ENCODE measurements at places on chromosomes 5 and 9. TPM values are rescaled to one million over a fixed set of nuclear protein-coding genes. Genes with fewer than 3 reads are reported as not detected.

The SPATA9 gene
- not detected for total RNA-seq

DNA sequence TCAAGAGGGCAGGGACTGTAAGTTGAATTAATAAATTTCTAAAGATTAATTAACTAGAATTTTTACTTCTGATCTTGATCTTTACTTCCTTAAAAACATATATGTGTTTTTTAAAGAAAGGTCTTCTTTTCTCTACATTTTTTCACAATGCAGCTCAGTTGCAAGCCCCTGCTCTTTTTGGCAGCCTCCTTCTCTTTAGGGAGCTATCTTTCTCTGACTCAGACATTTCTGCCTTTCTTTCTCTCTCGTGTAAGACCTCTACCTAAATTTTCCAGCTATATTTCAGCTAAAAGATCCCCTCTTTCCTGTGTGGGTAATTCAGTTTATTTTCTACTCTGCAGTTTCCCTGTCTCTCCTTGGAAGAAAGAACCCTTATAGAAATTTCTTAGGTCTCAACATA, 38.3 kb upstream of the SNCAIP start:
- no peak for DNase-seq

GRCh38 chr5:25481463-25481862, 836.7 kb upstream of the CDH10 start:
- no peak for DNase-seq

- DNase-seq: no peak
These were observed 84.3 kb downstream of the VPS13A start for GRCh38 chr9:77261605-77262004.

The TAS2R1 gene
- not detected for total RNA-seq

GRCh38 chr9:114603248-114603647, 7.8 kb upstream of the TMEM268 start:
- no peak for DNase-seq

DNA sequence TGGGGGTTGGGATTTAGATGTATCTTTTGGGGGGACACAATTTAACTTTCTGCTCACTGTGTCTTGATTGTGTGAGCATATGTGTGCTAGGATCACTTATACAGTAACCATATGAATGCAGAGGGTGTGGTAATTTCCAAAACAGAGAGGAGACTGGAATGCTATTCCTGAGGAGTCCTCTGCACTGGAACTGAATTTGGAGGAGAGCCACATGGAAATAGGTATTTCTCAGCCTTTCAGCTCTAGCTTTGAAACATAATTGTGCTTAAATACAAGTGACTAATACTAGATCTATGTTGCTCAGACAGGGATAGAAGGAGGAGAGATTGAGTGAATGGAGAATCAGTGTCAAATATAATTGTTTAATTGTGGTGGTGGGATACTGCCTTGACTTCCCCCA, 45.5 kb downstream of the FOCAD start:
- no peak for DNase-seq

GRCh38 chr5:98763001-98763630, 10.3 kb upstream of the RGMB start:
- no peak for DNase-seq

DNA sequence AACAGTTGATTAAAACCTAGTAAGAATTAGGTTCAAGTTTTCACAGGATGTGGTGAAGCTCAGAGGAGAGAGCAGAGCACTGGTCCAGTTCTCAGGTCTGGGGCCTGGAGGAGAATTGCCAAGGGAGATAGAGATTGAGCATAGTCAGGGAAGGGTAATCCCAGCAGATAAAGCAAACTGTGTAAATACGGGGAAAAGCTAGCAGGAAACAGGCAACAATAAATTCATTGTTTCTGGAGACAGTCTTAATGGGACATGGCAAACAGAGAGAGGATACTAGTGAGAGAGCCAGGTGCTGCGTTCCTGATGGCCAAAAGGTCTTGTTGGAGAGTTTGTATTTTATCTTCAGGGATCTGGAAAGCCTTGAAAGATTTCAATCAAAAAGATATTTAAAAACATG, 333.0 kb downstream of the PDE4D start:
- no peak for DNase-seq

The ELAVL2 gene
- 0.95 TPM for total RNA-seq

The LCN9 gene
- total RNA-seq: not detected

GRCh38 chr5:151205411-151205810, 18.5 kb downstream of the CCDC69 start:
- no peak for DNase-seq

DNA sequence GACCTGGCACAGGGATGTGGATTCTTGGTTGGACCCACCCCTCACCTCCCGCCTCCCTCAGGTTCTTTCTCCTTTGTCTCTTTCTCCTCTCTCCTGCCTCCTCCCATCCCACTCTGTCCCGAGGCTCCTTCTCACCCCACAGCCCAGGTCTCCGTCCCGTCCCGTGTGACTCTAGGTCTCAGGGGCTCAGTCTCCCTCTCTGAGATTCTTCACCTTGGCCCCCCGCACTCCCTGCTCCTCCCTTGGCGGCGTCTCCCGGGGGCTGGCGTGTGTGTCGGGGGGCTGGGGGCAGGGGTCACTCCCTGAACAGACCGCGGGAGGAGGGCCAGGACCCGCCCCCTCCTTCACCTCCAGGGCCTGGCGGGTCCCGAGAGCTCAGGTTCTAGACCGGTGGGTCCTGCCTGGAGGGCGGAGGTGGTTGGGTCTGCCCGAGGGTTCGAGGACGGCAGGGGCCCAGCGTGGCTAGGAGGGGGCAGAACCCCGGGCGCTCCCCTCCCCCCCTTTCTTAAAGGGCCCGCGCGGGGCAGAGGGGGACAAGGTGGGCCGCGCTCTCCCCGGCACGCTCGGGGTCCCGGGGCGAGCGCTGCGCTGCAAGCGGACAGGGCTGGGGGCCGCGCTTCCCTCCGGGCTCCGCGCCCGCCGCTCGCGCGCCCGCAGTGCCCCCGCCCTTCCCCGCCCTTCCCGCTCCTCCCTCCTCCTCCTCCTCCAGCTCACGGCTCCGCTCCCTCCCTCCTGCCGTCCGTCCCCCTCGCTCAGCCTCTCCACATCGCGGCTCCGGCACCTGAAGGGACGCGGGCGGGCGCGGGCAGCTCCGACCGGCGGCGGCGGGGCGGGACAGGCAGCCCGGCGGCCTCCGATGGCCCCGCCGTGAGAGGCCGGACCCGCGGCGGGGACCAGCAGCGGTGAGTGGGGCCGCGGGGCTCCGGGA, at the start of gene PSD2:
Gene PSD2, plus strand, starts transcription at position 735 of the 928 bp plus-strand sequence. CDS start 13,633 bp downstream, outside the sequence.
- DNase-seq: no peak

DNA sequence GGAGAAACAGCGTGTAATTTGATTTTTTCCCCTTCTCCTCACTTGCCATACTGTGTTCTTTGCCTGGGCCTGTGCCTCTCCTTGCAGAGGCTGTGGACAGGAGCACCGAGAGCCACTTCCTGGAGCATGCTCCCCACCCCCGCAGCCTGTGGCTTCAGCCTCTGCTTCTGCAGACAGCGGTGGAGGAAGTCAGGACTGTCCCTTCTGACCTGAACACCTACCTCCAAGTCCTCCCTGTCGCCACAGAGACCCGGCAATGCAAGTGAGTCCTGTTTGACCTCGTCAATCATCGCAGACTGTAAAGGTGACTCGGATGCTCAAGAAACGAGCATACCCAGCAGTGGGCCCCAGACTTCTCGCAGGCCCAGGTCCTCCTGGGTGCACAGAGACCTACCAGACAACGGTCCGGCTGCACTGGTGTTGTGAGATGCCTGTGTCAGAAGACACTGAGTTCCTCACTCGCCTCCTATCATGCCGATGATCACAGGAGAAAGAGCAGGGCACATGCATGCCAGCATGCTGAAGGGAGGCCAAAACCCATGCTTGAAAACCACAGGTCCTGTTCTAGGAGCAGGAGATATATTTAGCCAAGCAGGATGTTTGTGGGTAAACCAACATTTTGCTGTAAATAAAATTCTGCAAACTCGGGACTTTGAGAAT, 198.8 kb downstream of the AUH start:
- DNase-seq: no peak

DNA sequence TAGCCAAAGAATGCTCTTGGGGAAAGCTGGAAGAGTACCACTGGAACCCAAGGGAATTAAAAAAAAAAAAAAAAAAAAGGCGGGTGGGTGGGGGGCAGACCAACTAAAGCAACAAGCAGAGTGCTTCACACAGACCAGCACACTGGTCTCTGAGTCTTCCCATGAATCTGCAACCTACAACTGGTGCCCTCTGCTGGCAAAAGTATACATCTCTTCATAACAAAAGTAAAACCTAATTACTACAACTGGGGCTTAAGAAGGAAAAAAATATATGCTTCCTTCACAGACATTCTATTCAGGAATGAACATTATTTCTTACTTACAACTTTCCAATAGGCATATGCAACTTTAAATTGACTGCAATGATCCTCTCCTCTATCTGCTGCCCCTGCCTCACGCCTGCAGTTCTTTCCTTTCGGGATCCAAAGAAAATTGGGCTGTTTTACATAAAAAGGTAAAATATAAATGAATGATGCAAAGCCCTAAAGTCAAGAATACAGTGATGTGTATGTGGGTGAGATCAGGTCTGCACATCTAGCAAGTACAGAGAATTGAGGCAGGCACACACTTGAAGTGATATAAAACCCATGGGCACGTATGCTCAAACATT, 7.2 kb upstream of the KLHL3 start:
- DNase-seq: no peak

The FCHO2 gene
- total RNA-seq: 38.1 TPM

DNA sequence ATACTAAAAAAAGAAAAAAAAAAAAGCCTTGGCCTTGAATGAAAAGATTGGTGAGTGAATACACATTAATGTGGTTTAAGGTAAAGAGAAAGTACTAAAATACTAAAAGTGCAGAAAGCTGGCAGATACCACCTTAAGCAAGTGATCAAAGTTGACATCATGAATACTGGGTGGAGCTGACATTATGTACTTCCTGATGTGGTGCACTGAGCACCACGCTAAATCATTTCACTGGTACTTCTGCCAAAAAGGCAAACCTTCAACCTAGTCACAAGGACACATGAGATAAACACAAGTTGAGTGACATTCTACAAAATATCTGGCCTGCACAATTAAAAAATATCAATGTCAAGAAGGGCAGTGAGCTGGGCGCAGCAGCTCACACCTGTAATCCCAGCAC, 33.8 kb upstream of the PANK3 start:
- no peak for DNase-seq

DNA sequence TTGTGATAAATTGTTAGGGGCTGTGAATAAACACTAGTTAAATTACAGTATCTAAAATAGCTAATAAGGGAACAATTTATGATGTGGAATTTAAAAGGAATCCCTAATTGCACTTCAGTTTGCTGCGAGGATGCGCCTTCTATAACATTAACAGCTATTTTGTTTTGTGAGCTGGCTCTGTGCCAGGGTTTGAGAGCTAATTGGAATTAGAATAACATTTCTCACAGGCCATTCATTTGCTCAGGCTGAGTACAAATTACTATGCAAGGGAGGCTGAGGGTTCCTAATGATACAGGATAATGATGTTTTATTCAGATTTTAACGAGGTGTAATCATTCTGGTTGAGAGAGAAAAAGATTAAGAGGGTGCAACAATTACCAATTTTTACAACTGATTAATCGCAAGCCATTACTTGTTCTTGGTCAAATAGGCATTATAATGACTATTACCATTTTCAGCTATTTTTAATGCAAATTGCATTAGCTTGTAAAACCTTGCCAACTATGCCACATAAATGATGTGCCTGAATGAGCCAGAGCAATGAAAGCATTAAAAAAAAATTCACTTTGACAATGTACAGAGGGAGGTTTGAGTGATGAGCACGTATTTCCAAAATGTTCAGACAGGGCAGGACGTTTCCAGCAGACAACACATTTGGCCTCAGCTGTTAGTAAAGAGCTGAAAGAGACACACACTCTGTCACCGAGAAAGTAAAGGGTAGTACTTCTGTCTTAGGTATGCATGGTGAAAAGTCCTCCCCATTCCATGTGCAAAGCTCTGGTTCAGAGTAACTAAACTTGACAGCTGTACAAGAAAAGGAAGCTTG, 576.5 kb downstream of the TLE1 start:
- DNase-seq: no peak

The DND1 gene
- total RNA-seq: 0.19 TPM

DNA sequence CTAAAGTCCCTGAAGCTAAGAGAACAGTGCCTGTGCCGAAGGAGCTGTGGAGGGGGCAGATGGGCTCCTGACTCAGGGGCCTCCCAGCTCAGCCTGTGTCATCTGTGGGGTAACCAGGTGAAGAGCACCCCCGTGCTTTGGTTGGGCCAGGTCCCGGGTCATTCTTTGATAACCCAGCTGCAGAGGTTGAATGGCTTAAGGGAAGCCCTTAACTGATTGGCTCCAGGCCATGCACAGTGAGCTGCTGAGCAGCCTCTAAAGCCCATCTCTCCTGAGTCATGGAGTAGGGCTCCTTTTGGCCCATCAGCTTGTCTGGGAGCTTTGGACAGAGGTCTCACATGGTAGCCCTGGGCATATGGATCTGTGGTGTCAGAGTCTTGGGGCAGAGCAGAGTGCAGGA, 28.7 kb downstream of the COL27A1 start:
- no peak for DNase-seq

GRCh38 chr5:1033606-1034420, 25.2 kb downstream of the NKD2 start:
- DNase-seq: no peak

GRCh38 chr5:96026406-96027041, 64.9 kb upstream of the ELL2 start:
- DNase-seq: no peak

GRCh38 chr5:119288379-119289033, 67.3 kb upstream of the TNFAIP8 start:
- DNase-seq: no peak

- DNase-seq: no peak
These were observed 29.4 kb upstream of the N4BP3 start for GRCh38 chr5:178083922-178084321.

DNA sequence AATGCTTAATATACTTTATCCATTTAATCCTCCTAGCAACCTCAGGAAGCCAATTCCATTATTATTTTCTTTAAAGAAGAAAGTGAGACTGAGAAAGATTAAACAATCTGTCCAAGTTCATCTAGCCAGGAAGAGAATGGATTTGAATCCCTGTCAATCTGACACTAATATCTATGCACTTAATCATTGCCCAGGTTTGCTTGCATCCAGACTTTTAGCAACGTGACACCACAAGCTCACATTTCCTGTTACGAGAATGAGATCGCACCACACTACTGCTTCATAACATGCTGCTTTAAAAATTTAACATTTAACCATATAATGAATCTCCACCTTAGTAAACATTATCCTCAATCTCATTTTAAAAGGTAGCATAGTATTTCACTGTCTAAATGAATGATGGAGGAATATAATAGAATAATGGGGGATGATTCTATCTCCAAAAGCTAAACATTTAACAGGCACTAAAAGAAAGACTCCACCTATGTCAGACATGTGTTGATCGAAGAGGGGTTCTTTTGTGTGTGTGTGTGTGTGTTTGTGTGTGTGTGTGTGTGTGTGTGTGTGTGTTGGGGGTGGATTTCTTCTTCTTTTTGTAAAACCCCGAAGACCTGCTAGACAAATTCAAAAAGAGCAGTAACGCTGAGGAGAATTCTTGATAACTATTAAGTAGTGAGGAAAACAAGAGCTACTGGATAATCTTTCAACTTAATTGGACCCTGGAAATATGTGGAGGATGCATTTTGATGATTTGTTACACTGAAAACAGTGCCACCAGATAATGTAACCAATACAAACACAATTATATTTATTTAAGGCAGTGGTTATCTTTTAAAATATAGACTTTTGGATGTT, 138.7 kb upstream of the NR3C1 start:
- no peak for DNase-seq

GRCh38 chr9:76412638-76413037, 18.4 kb upstream of the RFK start:
- DNase-seq: no peak

- no peak for DNase-seq
These were observed 152.7 kb upstream of the TBCA start for GRCh38 chr5:77928776-77929300.
